ENCODE measurements at places on chromosomes 6 and 20. TPM values are rescaled to one million over a fixed set of nuclear protein-coding genes. Genes with fewer than 3 reads are reported as not detected.

TRAPPC3L gene
- total RNA-seq = not detected

NOX3 gene
- not detected for total RNA-seq

LGSN gene
- total RNA-seq = not detected

NKX2-2 gene
- total RNA-seq = not detected

Data from melanocyte of skin (primary cell).